Type B pancreatic cell (in vitro differentiated cells): ENCODE measurements at places on chromosomes 3 and 15.

- no peak overlapping the region for H3K4me3 ChIP-seq
- no peak overlapping the region for H3K27ac ChIP-seq
- H3K27me3 ChIP-seq, result no peaks in the 10 kb centered on the region
- H3K4me1 ChIP-seq, result no peaks in the 10 kb centered on the region
- DNase-seq, result no peak
Measured at GRCh38 chr15:73127302-73127936, 75.2 kb downstream of the NEO1 start.

DNA sequence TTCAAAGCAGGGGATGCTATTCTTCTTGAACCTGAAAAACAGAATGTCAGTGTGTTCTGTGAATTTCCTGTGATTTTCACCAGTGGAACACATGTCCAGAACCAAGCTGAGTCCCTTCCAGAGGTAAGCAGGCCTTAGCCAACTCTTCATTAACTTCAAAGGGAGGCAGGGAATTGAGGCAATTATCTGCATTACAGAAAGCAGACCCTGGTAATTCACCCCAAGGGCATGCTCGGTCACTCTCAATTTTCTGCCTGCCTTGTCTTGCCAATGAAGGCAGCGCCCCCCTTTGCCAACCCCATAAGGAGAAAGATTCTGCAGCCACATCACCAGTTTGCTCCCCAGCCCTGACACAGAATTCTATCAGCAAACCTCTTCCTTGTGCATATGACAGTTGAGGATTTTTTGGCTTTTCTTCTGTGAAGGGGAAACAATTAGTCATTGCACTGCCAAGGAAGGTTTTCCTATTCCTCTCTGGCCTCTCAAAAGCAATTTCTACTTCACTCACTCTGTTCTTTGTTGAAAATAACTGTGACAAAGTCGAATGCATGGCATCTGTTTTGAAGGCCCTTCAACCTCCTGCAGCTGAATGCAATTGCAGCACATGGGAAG lies 85.3 kb downstream of the HHLA2 start:
- H3K27me3 ChIP-seq, result no peaks in the 10 kb centered on the region
- H3K4me3 ChIP-seq, result no peak overlapping the region
- no peak for DNase-seq

DNA sequence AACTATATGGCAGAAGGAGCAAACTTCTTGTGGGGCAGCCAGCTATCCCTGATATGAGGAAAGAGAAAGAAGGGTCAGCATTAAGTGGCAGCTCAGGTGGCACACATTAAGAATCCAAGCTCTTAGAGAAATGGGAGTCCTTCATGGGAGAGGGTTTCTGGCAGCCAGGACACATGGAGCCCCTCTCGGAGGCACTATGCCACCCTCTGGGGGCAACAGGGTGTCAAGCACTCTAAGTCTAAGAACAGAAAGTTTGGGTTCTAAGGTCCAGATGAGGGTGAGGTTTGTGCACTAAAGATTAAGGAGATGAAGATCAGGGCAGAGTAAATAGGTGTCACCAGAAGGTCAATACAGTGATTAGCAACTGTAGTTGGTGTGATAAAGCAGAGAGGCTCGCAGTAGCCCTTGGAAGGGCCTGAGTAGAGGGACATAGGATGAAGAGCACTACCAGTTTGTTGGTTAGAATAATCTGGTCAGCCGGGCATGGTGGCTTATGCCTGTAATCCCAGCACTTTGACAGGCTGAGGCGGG lies 89.3 kb downstream of the ST6GAL1 start:
- H3K27ac ChIP-seq, result no peak overlapping the region
- H3K4me3 ChIP-seq, result no peak overlapping the region
- H3K4me1 ChIP-seq, result no peaks in the 10 kb centered on the region
- H3K27me3 ChIP-seq, result no peaks in the 10 kb centered on the region
- peaks cover 7% of the 10 kb centered on the region for H3K36me3 ChIP-seq

DNA sequence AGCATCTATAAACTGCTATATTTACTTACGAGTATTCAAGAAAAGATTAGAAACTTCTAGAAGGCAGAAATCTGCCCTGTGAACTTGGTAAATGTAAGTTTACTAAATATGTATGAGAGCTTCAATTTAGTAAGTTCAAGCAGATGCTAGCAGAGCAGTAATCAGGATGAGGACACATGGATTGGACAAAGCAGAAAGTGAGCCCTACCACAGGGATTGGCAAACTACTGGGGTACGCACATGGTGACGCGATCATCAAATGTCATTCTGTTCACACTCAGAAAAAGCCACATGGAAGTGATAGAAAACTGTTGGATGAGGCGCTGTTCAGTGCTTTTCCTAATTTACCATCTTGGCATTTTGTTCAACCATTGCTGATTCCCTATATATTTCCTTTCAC lies 360.2 kb upstream of the ZNF385D start:
- no peaks in the 10 kb centered on the region for H3K36me3 ChIP-seq
- no peak for DNase-seq
- no peaks in the 10 kb centered on the region for H3K4me1 ChIP-seq
- H3K27me3 ChIP-seq, result no peaks in the 10 kb centered on the region

- DNase-seq, result no peak
- H3K4me3 ChIP-seq, result no peak overlapping the region
- no peaks in the 10 kb centered on the region for H3K36me3 ChIP-seq
- H3K27ac ChIP-seq, result no peak overlapping the region
Measured at GRCh38 chr3:49638445-49638844, 35.7 kb upstream of the APEH start.

DNA sequence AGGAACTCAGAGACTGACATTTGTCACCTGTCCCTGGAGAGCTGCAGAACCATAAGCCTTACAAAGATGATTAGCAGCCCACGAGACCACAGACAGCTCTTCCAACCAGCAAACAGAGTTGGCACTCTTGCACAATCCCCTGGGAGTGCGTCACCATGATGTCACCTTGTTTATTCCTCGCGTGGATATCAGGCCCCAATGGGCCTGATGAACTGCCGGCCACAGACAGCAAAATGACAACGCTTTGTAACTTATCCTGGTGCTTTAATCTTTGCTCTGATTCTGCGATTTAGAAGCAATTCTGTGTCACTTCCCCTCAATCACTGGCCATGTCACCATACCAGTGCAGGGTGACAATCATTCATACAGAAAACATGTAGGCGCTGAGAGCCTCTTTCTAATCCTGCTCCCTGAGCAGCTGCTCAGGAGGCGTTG lies 89.2 kb downstream of the TAMM41 start:
- peaks cover 13% of the 10 kb centered on the region for H3K4me1 ChIP-seq
- DNase-seq, result no peak
- no peak overlapping the region for H3K27ac ChIP-seq
- H3K27me3 ChIP-seq, result no peaks in the 10 kb centered on the region
- no peaks in the 10 kb centered on the region for H3K36me3 ChIP-seq

GRCh38 chr3:9732740-9733115 lies 1.2 kb downstream of the BRPF1 start:
- peaks cover 6% of the 10 kb centered on the region for H3K27me3 ChIP-seq
- peak overlapping the region; percentile 94 for H3K4me3 ChIP-seq
- no peak for DNase-seq
